T-cell (primary cell): ENCODE measurements at places on chromosomes 2 and 18.

GRCh38 chr2:2689306-2689705 lies 358.2 kb upstream of the MYT1L start:
- H3K36me3 ChIP-seq: no peaks in the 10 kb centered on the region
- H3K27ac ChIP-seq: no peak overlapping the region
- peaks cover 14% of the 10 kb centered on the region for H3K27me3 ChIP-seq

- H3K27me3 ChIP-seq: no peaks in the 10 kb centered on the region
- no peak overlapping the region for H3K27ac ChIP-seq
- H3K4me1 ChIP-seq: peaks cover 10% of the 10 kb centered on the region
- H3K4me3 ChIP-seq: no peak overlapping the region
- H3K36me3 ChIP-seq: no peaks in the 10 kb centered on the region
Observed at GRCh38 chr2:237593596-237594320, 3.2 kb upstream of the RAB17 start.

- H3K27ac ChIP-seq: no peak overlapping the region
- H3K4me3 ChIP-seq: no peak overlapping the region
- H3K36me3 ChIP-seq: no peaks in the 10 kb centered on the region
Observed at GRCh38 chr2:124395961-124396360, 370.9 kb downstream of the CNTNAP5 start.

DNA sequence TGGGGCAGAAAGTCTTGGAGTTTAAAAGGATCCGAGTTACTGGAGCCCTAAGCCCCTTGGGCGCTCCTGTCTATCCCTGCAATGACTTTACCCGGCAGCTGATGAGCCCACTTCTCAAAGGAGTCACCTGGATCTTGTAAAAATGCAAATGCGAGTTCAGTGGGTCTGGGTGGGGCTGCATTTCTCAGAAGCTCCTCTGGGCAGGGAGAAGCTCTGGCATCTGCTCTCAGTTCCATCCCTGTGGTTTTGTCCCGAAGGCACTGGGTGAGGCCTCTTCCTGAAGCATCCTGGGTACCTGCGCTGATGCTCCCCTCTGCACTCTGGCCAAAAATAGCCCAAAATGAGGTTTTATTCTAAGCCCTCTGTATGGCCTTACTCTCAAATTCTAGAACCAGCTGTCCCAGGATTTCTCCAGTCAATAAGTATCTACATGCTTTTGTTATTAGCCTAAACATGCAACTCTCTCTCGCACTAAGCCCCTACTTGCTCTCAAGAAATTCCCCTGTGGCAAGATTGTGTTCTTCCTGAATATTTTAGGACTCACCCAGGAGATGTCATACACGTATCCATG lies 167.8 kb upstream of the APCDD1 start:
- no peaks in the 10 kb centered on the region for H3K4me1 ChIP-seq
- no peaks in the 10 kb centered on the region for H3K36me3 ChIP-seq
- no peaks in the 10 kb centered on the region for H3K27me3 ChIP-seq

DNA sequence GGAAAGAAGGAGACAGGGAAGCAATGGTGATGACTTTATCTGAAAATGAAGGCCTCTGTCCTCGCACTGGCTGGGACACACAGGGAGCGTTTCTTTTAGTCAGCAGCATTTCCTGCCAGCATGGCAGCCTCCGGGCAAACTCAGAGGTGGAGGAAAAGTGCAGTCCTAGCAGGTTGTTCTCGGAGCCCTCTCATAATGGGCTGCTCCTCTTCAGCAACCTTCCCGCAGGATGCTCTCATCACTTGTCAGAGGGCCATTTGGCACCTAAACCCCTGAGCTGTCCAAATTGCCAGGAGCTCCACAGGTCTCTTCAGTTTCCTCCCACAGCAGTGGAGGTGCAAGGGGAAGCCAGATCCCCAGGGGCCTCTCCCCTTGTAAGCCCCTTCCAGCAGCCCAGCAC lies 6.2 kb downstream of the STK39 start:
- no peak for DNase-seq
- no peaks in the 10 kb centered on the region for H3K27me3 ChIP-seq
- no peak overlapping the region for H3K4me3 ChIP-seq
- no peak overlapping the region for H3K27ac ChIP-seq
